ENCODE measurements at places on chromosomes 5 and 9. TPM values are rescaled to one million over a fixed set of nuclear protein-coding genes. Genes with fewer than 3 reads are reported as not detected.

Gene DMRT3
- polyA plus RNA-seq: not detected

Gene SLC36A3
- polyA plus RNA-seq: not detected

Gene SWI5
- polyA plus RNA-seq: 33.7 TPM

Gene TMEM171
- not detected for polyA plus RNA-seq

Gene SHROOM1
- polyA plus RNA-seq: 2.9 TPM

Gene GHR
- polyA plus RNA-seq: 8.1 TPM

Gene FUT7
- 0.07 TPM for polyA plus RNA-seq

Gene ARSI
- 0.25 TPM for polyA plus RNA-seq

Gene CCDC192
- polyA plus RNA-seq: 0.43 TPM

Gene GRIA1
- polyA plus RNA-seq: 0.20 TPM

Gene BAAT
- polyA plus RNA-seq: 0.11 TPM

Gene COL23A1
- 2.5 TPM for polyA plus RNA-seq

Gene EFCAB9
- not detected for polyA plus RNA-seq

Gene FREM1
- polyA plus RNA-seq: 3.8 TPM

Gene ACTBL2
- not detected for polyA plus RNA-seq

Gene INSL4
- not detected for polyA plus RNA-seq

Gene HAVCR2
- polyA plus RNA-seq: 1.8 TPM

Gene GABRB2
- 0.02 TPM for polyA plus RNA-seq

Gene ICE1
- polyA plus RNA-seq: 5.6 TPM

Gene NIPAL4
- polyA plus RNA-seq: 0.16 TPM

Gene PCDHGB6
- polyA plus RNA-seq: 3.1 TPM

Gene SPINK4
- polyA plus RNA-seq: not detected

Gene IGIP
- polyA plus RNA-seq: 9.8 TPM

Gene CARTPT
- polyA plus RNA-seq: 0.29 TPM

Gene PPP2R2B
- polyA plus RNA-seq: 3.3 TPM

Gene PRSS3
- polyA plus RNA-seq: not detected

Gene PCDHGC5
- 1.4 TPM for polyA plus RNA-seq

Gene GRM6
- polyA plus RNA-seq: under 0.01 TPM

Gene UBE2QL1
- 9.3 TPM for polyA plus RNA-seq

Gene SELENOP
- 78.8 TPM for polyA plus RNA-seq

Gene ADGRV1
- 0.05 TPM for polyA plus RNA-seq

Gene CMBL
- polyA plus RNA-seq: 39.9 TPM

Gene KCNV2
- polyA plus RNA-seq: not detected

Gene C5orf58
- polyA plus RNA-seq: 0.68 TPM

Gene MGAT4B
- 56.7 TPM for polyA plus RNA-seq

Gene PTGER4
- polyA plus RNA-seq: 1.9 TPM

Gene FOXD4L4
- 0.05 TPM for polyA plus RNA-seq

Gene QRFP
- 0.05 TPM for polyA plus RNA-seq

Gene NUTM2F
- polyA plus RNA-seq: not detected

Gene PCDHA9
- not detected for polyA plus RNA-seq

Gene CDC25C
- not detected for polyA plus RNA-seq

Gene CDC20B
- not detected for polyA plus RNA-seq

Gene TOR2A
- 3.7 TPM for polyA plus RNA-seq

Gene TRIP13
- polyA plus RNA-seq: 0.27 TPM

Gene RPL35
- 2,205 TPM for polyA plus RNA-seq

Gene CARD9
- polyA plus RNA-seq: 0.68 TPM

Gene LCP2
- 3.0 TPM for polyA plus RNA-seq

Gene UBTD2
- polyA plus RNA-seq: 8.1 TPM

Gene JADE2
- 18.6 TPM for polyA plus RNA-seq

Gene LHX6
- 2.9 TPM for polyA plus RNA-seq

Gene STK32A
- 0.81 TPM for polyA plus RNA-seq

Gene PCDHA4
- polyA plus RNA-seq: 0.02 TPM

Gene IL3
- not detected for polyA plus RNA-seq

Gene GFI1B
- polyA plus RNA-seq: 0.16 TPM

Gene ZNF367
- 0.86 TPM for polyA plus RNA-seq

Gene SLC6A18
- not detected for polyA plus RNA-seq

Gene DIPK1B
- 42.7 TPM for polyA plus RNA-seq

Gene IFNB1
- polyA plus RNA-seq: not detected
